H9 (cell line): ENCODE measurements at places on chromosomes 11 and 22.
A peak's percentile ranks its signal among the peaks of the same experiment; 100 is the strongest.

- DNase-seq, result no peak
Observed at GRCh38 chr11:8586184-8586583, 7.8 kb downstream of the STK33 start.

DNA sequence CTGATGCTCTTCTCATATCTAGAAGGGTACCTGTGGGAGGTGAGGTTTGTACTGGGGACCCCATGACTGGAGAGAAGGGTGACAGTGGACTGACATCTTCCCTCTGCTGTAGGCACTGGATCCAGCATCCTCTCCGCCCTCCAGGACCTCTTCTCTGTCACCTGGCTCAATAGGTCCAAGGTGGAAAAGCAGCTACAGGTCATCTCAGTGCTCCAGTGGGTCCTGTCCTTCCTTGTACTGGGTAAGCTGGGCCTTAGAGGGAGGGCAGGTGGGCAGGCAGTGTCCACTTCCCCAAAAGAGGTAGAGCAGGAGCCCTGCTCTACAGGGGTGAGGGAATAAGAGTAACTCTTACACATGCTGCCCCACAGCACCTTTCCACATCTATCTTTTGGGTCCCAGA lies 15.9 kb downstream of the DGAT2 start:
- DNase-seq, result no peak

DNA sequence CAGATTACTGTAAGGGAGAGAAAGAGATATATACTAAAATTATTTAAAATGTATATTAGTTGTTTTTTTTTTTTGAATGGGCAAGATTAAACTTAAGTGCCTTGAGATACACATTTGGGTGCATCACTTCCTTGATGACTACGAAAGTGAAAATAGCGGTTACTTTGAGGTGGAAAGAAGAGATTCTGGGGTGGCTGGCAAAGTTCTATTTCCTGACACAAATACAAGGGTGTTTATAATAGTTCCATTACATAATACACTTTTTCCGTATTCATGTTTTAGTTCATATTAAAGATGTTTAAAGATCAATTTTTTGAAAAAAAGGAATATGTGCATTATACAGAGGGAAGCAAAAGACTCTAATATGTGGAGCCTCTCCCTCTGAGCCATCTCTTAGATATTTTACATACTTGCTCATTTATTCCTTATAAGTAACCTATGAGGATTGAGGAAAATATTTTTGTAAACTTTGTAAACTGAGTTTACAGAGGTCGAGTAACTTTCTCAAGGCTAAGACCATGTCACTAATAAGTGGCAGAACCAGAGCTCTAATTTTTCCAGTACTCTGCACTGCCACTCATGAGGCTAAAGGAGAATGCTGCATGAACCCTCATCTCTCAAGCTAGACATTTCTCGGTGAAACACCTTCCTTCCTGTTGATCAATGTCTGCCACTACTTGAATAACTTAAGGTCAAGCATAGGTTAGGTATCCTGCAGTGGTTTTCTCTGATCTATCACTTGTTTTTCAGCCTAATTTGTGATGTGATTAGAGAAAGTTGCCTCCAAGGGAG lies 58.6 kb downstream of the DDIAS start:
- no peak for DNase-seq

- DNase-seq, result no peak
Observed at GRCh38 chr11:70579316-70579955, 181.1 kb downstream of the CTTN start.

GRCh38 chr22:31345331-31346254 lies 553 bp downstream of the PATZ1 start:
- peak; percentile 86 for DNase-seq
